ENCODE measurements at places on chromosomes 3 and 15.

- DNase-seq = no peak
These were observed 56.9 kb downstream of the MEGF11 start for GRCh38 chr15:66196602-66197001.

DNA sequence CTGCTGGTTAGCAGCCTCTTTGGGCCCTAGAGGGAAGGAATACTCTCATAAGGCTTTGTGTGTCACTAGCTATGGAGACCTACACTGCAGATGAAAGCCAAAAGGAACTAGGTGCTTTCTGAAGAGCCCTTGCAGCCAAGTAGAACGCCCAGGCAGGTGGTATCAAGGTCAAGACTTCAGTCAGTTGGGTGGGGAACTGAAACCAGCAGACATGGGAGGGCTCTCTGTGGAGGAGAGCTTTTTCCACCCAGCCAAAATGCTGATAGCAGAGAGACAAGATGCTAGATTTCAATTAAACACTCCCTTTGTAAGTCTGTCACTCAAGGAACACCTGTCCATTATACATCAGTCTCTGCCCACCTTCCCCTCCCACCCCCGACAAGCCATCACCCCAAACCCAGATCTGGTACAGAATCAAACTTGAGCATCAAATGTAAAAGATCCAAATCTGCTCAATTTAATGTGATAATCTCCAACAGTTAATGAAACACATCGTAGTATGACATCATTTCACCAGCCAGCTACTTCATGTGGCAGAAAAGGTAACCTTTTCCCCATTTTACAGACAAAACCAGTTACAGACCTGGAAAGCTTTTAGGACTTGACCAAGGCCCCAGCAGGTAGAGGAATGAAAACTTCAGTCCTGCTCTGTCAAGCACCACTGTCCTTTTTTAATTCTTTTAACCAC, 14.6 kb downstream of the MRPS25 start:
- peak; percentile 52 for DNase-seq

- DNase-seq = no peak
These were observed 15.9 kb upstream of the OCA2 start for GRCh38 chr15:28114721-28115622.

GRCh38 chr15:63069616-63070090, 27.1 kb downstream of the TPM1 start:
- no peak for DNase-seq

DNA sequence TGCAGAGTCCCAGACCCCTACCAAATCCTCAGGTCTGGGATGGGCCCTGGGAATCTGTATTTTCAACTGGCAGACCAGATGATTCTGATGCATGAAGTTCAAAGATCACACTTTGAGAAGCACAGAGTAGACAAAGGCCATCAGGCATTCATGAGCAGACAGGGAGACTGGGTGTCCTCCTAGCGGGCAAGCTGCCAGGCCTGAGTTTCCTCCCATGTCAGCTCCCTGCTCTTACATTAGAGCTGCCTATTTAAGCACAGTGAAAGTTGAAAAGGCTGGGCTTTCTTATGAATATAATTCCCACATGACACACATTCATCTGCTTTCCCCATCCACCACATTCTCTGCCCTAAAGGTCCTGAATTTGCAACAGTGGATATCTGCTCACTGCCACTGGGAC, 14.0 kb downstream of the CAPN3 start:
- no peak for DNase-seq

DNA sequence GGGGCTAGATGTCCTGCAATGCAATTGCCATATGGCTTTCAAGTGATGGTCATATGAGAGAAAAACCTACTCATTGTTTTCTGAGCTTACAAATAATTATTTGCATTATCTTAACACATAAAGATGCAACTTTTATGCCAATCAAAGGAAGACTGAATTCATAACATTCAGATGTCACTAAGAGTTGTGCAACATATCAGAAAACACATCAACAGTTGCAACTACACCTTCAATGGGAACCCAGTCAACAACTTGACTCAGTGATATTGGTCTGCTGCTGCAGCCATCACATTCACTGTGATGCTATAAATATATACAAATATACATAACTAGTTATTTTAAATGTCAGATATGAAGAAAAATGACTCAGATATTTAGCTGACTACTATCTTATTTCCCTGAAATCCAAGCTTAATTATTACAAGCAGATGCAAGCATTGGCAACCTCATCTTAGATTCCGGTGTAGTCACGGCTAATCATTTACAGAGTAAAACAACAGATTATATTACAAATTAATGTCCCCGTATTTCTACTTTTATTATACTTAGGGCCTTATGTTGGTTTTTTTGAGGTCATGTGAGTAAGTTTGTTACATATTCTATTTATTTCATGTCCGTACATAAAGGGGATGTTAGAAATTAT, 23.7 kb downstream of the CNTN3 start:
- no peak for DNase-seq

All from GM12892 (cell line).